Esophagus squamous epithelium (tissue), 5 donors: ENCODE measurements at places on chromosomes 16 and 17.

DNA sequence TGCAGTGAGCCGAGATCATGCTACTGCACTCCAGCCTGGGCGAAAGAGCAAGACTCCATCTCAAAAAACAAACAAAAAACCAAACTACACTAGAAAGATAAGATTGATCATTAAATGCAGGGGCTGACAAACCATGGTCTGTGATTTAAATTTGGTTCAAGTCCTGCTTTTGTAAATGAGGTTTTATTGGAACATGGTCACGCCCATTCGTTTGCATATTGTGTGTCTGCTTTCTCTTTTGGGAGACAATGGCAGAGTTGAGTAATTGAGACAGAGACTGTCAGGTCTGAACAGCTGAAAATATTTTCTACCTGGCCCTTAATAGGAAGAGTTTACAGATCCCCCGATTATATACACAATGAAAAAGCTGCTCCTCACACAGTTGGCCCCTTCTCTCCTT lies 235.5 kb upstream of the EEF2KMT start:
- no peak for DNase-seq

- DNase-seq = no peak
Observed at GRCh38 chr17:65588181-65588808, 26.8 kb upstream of the AXIN2 start.

DNA sequence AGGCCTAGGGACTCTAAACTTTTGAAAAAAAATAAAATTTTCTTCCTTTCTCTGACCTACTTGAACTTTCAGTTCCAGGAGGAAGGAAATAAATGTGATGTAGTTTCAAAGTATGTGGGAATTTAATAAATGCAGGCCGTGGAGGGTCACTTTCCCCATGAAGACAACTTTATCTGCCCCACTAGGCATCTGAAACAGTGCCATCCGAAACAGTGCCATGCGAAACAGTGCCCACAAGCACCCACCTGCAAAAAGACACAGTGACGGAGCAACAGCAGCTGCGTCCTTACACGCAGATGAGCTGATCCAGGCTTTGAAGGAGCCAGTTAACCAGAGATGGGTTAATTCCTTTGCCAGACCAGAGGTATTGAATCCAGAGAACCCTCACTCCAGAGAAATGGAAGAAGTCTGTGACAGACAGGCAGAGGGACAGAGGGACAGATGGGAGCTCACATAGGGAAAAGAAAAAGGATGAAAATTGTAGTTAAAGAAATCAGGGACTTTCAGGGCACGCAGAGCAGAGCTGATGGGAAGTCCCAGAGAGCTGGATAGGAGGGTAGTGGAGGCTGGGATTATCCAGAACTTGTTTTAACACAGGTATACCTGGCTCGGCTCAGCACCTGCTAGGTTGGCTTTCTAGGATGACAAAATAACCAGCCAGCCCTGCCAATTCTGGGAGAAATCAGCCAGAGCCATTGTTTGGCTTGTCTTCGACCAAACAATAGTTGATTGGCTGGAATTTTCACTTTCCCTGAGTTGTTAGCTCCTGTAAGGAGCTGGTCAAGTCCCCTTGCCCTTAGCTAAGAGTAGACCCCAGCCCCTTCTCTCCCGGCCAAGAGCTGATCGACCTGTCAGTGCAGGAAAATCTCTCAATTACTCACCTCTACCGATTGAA lies 17.1 kb upstream of the HOXB13 start:
- DNase-seq = no peak

DNA sequence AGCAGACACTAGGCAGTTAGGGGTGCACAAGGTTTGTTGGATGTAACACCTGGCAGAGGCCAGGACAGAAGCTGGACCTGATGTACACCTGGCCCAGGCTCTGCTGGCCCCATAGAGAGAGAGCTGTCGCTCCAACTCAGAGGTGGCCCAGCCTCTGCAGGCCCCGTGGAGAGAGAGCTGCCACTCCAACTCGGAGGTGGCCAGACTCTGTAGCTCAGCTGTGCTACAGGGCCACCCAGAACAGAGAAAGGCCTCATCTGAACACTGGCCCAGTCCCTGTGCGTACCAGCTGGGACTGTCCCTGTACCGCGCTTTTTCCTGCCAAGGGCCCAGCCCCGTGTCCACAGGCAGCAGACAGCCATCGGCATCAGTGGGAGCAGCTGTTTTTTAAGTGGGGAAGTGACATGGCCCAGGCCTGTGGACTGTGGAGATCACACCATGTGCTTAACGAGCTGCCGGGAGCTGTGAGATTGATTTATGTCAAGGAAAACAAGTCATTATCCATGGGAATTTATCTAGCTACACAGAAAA lies 176.4 kb upstream of the CHMP6 start:
- DNase-seq = no peak

GRCh38 chr17:4417129-4417667 lies 16.5 kb upstream of the SPNS3 start:
- no peak for DNase-seq

DNA sequence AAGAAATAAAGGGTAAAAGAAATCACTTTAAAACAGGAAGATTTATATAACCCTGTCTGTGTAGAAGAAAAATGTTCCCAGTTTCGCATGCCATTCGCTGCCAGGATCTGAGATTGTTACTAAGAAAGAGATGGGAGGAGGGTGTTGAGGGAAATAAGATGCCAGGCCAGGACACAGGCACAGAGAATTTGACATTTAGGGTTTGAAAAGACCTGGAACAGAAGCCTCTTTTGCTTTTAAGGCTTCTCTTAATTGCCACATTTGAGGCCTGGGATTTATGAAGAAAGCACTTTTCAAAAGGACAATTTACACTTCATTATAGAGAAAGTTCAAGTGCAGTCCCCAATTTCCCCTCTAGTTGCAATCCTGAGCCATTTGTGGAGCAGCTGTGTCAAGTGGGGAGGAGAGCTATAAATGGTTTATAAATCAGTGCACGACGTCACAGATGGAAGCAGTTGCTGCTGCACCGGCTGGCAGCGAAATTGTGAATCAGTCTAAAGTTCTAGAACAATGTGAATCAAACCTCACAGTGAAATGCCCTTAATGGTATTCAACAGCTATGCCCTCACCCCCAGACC lies 26.5 kb upstream of the C16orf87 start:
- DNase-seq = no peak

- no peak for DNase-seq
Observed at GRCh38 chr16:50742576-50743200, 802 bp downstream of the CYLD start.

DNA sequence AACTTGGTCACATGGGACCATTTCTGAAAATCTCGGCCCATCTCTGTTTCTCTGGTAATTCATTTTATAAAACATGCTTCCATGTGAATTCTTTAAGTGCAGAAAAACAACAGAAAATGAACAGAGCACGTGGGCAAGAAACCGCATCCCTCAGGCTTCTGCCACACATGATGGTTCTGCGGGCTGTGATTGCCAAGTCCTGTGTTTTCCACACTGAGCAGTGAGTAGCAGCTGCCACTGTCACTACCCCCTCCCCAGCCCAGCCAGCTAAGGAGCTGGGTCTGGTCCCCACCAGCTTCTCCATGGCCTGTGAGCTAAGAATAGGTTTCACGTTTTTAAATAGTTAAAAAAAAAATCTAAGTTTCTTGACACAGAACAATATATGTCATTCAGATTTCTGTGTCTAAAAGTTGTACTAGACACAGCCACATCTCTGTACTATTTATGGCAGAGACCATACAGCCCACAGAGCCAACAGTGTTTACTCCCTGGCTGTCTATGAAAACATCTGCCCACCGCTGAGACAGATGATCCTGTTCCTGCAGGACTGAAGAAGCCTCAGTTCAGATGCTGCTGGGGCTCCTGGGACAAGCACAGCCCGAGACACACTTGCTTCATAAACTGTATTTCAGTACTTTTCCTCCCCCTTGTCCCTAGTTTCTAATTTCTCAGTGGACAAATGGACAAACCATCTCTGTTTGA lies 41.5 kb downstream of the USP22 start:
- no peak for DNase-seq

GRCh38 chr16:7378024-7378695 lies 45.5 kb downstream of the RBFOX1 start:
- no peak for DNase-seq

- DNase-seq = no peak
Observed at GRCh38 chr17:77528516-77529327, 388.0 kb downstream of the SEC14L1 start.

DNA sequence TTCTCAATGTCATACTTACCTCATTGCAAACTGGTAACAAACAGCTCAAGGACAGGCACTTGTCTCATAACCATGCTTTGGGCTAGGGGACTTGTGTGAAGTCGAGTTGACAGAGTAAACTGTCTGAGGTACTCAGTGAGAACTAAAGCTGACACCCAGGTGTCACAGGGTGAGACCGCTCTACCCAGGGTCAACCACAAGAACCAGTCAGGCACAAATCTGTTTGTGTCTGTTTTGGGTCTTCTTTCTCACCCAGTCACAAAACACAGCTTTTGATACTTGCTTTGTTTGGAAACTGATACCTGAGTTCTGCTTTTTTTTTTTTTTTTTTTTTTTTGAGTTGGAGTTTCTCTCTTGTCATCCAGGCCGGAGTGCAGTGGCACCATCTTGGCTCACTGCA lies 161.1 kb downstream of the STX8 start:
- no peak for DNase-seq

- DNase-seq = no peak
Observed at GRCh38 chr16:22782314-22782713, 31.6 kb upstream of the HS3ST2 start.

DNA sequence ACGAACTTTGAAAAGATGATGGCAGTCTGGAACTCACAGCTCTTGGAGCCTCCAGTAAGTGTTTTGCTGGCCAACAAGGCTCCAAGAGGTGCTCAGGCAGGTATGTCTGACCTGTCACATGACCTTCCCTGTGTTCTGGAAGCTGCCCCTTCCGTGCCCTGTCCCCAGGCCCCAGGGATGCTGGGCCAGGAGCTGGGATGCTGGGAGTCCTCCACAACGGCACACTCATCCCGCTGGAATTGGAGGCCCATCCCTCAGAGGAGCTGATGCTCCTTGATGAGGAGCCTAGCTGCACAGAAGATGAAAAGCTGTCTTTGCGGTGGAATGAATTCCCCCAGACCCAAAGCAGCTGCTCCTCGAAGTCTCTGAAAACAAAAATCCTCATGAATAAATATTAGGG lies 47.8 kb downstream of the HOXB1 start:
- no peak for DNase-seq

GRCh38 chr16:1863681-1864460 lies 8.1 kb downstream of the MEIOB start:
- DNase-seq = no peak

DNA sequence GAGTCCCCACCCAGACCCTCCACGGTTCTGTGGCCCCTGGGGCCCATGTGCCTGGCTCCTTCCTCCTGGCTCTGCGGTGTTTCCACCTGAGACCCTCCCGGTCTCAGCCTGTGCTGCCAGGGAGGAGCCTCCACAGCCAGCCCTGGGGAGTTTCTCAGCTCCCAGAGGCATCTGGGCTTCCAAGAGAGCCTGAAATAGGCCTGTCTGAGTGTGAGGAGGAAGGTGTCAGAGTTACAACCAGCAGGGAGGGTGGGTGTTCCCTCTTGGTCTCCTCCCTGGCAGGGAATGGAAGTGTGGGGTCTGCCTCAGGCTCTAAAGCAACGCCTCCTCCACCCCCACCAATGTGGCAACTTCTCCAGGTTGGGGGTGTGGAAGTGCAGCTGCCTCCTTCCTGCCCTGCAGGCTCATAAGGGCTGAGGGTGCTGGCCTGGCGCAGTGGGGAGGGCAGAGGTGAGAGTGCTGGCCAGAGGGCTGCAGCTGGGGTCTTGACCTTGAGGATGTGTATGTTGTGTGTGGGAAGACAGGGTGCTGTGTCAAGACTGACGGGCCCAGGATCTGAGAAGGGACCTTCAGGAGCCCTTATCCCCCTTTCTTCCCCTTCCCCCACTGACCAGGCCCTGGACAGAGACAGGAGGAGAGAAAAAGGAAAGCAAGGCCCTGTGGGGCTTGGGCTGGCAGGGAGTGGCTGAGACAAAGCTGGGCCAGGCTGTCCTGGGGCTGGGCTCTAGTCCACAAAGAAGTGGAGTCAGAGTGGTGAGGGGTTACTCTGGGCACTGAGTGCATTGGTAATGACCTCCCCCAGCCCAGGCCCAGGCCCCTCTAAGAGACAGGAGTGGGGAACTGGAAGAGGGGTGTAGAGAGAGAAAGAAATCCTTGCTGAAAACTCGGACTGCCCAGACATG lies 2.4 kb downstream of the CYGB start:
- no peak for DNase-seq

- DNase-seq = no peak
Observed at GRCh38 chr16:55248058-55248457, 75.9 kb upstream of the IRX6 start.

- no peak for DNase-seq
Observed at GRCh38 chr16:12723681-12724080, 80.0 kb downstream of the CPPED1 start.

DNA sequence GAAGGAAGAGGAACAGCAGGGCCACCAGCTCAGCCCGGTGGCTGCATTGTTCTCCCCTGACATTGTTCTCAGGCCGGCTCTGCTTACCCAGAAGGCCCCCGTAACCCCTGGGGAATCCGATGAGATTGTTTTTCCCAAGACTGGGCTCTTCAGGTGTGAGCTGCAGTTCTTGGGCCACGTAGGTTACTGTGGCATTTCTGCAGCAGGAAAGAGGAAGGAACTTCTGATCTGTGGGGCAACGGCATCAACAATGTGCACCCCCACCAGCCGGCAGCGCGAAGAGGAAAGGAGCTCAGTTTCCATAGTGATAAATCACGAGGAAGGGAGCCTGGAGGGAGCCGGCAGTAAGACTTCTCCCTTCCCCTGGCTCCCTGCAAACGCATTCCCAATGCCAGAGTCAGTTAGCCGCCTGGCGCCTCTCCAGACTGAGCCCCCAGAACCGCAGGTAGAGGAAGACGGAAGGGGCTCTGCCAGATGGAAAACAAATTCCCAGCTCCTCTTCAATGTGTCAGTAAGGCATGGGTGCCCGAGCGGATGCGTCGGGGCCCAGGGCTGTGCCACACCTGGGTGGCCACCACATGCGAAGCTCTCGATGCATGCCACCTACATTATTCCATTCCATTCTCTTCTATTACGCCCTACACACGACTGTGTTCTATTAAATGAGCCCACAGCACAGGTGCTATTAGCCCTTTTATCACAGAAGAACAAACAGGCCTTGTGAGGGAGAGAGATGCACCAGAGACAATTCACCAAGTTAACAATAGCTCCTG lies 21.5 kb upstream of the PECAM1 start:
- DNase-seq = no peak
